ENCODE measurements at places on chromosomes 1 and 21. TPM values are rescaled to one million over a fixed set of nuclear protein-coding genes. Genes with fewer than 3 reads are reported as not detected.
A peak's percentile ranks its signal among the peaks of the same experiment; 100 is the strongest.

Gene MCOLN2
- 13.5 TPM for total RNA-seq

Gene PPP1R8
- 53.6 TPM for total RNA-seq

Gene SPRR3
- total RNA-seq: not detected

Gene TTC39A
- total RNA-seq: 0.06 TPM

Gene SPRR2G
- total RNA-seq: not detected

Gene CR1
- total RNA-seq: 0.03 TPM

Gene CFAP107
- not detected for total RNA-seq

Gene KLHDC8A
- total RNA-seq: 0.34 TPM

Gene C1orf87
- total RNA-seq: not detected

Gene TRIM63
- not detected for total RNA-seq

Gene SPRR2A
- total RNA-seq: not detected

GRCh38 chr1:228313536-228314277, 92.9 kb downstream of the TRIM11 start:
- no peak for DNase-seq

DNA sequence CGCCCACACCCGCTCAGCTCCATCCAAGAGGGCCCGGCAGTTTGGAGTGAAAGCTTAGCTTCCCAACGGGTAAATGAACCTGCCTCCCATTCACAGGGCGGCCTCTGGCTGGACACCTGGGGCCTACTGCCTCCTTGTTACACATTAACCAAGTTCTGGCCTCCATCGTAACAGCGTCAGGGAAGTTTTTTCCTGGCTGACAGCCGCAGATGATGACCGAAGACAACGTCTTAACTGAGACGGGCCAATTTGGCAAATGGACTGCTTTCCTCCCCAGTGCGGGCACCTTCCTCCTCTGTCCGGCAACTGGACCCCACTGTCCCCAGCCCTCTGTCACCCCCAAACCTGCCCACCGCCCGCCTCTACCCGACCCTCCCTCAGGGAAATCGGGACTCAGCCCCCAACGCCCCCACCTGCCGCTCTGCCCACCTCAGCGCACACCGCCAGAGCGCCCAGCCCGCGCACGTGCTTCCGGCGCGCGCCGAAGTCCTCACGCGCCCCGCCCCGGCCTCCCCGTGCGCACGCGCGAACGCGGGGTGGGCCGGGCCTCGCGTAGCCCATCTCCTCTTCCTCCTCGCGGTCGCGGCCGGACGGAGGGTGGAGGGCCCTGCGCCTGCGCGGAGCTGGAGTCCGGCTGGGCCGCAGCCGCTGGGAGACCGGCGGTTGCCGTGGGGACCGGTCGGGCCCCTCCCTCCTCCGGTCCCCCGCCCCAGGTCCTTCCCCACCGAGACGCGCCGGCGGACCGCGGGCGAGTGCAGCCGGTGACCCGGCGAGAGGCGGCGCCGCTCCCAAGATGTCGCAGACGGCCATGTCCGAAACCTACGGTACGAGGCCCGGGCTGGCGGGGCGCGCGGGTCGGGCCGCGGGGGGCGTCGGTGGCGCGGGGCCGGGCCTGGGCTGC, at the start of gene RAB4A:
TSS of gene RAB4A (plus strand) at position 565 of the 901 bp plus-strand sequence. CDS start at position 794, 229 bp downstream.
- peak; percentile 91 for DNase-seq

DNA sequence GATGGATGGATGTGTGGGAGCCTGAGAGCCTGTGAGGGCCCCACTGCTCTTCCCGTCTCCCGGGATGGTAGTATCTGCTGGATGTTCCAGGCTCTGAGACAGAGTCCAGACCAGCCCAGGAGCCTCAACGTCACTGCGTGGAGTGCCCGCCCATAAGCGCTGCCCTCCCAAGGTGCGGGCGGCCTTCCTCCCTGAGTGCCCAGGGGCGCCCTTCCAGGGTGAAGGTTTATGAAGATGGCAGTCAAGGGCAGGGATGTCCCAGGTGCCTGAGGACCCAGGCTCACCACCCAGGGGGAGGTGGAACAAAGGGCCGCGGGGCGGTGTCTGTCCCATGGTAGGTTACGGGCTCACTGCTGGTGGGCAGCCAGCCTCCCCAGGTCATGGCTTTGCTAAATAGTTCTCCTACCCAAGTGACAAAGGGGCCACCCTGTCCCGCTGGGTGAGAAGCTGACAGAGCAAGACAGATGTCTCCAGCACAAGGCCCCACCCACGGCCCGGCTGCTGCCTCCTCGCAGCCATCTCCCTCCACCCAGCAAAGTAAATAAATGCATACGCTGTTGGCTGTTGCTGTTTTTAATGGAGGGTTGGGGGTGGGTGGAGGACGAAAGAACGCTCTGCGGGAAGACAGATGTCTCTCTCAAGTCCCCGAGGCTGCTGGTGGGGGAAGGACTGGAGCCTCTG, 9.0 kb upstream of the GPR153 start:
- DNase-seq: no peak

DNA sequence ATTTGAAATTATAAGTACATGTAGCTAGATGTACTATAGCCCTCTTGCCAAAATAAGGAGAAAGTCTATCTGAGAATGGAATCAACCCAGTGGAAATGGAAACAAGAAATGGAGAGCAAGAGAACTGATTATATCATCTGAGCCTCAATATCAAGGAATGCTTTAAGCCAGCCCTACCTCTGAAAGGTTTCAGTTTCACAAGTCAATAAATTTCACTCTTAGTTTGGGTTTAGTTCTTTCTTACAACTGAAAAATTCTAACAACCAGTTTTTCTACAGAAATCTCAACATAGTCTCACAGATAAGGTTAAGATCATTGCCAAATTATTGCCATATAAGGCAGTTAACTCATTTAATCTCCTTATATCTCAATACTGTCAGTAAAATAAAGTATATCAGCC, 80.0 kb downstream of the EPS15 start:
- no peak for DNase-seq

- peak; percentile 61 for DNase-seq
Measured at GRCh38 chr21:37266515-37267221, 466 bp downstream of the VPS26C start.

- DNase-seq: no peak
Measured at GRCh38 chr21:45985471-45986315, 4.1 kb downstream of the COL6A1 start.

DNA sequence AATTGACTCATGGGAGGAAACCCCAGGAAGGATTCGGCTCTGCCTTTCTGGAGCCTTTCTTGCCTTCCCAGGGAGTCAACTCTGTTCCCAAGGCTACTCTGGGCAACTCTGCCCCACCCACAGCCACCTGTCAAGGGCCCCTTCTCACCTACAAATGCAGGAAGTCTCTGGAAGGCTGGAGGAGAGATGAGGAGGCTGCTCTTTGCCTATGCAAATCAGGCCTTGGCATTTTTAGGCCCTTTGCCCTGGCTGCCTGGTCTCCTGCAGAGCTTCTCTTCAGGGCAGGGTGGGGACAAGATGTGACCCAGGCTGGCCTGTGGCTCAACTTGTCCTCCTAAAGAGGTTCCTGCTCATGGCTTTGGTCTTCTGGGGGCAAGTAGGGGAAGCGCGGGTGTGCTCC, 5.4 kb downstream of the SLC6A9 start:
- DNase-seq: no peak

- DNase-seq: no peak
Measured at GRCh38 chr1:6686294-6686693, 15.3 kb downstream of the DNAJC11 start.

DNA sequence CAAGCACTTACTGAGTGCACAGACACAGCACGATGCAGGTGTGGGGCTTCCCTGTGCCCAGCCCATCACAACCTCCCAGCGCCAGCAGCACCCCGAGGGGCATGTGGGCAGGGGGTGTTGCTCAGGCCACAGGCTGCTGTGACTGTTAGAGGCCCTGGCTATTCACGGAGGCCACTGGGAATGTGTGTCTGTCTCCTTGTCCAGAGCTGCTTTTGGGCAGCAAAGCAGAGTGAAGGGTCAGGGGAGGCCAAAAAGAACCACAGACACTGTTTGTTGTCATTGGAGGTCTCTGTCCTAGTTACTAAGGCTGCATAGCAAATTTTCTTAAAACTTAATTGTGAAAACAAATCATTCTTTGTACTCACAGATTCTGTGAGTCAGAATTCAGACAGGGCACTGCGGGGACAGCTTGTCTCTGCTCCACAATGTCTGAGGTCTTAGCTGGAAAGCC, 49.6 kb downstream of the TNFRSF8 start:
- DNase-seq: no peak

DNA sequence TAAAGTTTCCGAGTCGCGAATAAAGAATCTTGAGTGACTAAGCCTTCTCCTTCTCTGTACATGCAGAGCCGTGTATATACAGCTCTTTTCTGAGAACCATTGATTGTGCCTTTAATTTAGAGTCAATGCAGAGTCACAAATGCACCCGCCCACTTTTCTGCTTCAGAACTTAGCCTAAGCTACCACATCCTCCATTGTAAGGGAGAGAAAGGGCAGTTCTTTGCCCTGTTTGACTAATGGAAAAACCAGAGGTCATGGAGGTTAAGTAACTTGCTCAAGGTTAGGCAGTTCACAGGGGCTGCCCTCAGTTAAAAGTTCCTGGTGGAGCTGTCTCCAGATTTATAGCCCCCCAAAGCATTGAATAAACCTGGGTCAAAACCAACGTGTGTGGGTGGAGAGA, 139.6 kb downstream of the TOMM20 start:
- no peak for DNase-seq

GRCh38 chr1:10738061-10739058, 58.1 kb downstream of the CASZ1 start:
- DNase-seq: no peak

DNA sequence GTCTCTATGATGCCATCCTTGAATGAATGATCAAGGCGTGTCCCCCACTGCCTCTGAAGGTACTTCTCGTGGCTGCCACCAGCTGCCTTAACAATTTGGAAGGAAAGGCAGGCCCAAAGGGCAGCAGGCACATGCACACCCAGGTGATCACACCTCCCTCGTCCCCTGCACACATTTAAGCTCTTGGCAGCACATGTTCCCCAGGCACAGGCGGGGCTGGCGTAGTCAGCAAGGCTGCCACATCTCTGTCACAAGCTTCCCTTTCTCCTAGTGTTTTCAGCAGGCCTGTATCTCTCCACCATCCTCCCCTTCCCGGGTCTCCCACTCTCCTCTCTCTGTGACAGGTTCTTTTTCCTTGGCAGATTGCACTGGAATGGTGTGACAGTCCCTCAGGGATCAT, 111.9 kb downstream of the CACNA1E start:
- no peak for DNase-seq

DNA sequence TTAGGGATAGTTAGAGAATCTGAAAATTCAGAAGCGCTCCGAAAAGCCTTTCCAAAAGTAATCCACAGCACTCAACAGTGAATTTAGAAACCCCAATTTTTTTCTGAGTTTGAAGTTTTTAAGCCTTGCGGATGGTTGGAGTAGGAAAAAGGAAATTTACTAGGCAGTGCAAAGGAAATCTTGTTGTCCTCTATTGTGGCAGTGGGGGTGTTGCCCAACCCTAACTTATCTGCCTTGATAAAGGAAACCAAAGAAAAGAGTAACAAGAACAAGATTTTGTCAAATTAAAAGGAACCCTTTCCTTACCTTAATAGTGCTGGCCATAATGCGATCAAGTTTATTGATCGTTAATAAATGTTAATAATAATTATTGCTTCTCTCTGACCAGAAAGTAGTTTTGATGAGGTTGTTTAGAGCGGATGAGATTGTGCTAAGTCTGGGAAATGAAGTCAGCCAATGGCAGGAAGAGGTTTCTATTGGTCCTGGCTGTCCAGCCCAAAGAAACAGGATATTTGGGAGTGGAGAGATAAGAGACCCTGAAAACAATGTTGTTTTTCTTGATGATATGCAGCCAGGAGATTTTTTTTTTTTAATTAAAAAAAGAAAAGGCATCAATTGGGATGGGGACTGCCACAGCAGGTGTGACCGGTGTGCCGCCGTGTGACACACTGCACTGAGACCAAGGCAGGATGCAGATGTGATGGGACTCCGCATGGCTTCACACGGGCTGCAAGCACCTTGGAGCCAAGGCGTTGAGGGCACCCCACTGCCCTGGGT, at the start of gene ERG:
TSS of gene ERG (minus strand) at position 421 of the 777 bp plus-strand sequence. CDS start at position 324, 97 bp downstream.
- no peak for DNase-seq

- DNase-seq: no peak
Measured at GRCh38 chr1:95631695-95632094, 397.7 kb downstream of the RWDD3 start.

DNA sequence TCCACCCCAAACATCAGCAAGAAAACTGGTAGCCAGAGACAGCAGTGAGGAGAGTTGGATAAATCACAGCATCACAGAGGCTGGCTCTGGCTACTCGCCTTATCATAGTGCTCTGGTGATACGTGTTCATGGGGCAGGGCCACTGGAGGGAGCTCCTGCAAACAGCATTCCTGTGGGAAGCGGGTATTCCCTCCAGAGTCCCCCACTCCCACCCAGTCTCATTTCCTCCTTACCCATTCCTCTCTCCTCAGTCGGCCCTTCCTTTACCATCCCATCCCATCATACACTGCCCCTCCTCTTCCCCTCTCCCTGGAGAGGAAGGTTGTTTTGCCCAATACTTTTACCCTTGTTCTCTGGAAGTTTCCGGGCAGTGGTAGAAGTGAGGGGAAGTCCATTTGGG, 7.1 kb downstream of the NHLH2 start:
- peak; percentile 70 for DNase-seq

GRCh38 chr1:37813529-37814145, 5.6 kb upstream of the YRDC start:
- no peak for DNase-seq

- DNase-seq: peak; percentile 23
Measured at GRCh38 chr1:245956225-245956624, 550.9 kb downstream of the SMYD3 start.

DNA sequence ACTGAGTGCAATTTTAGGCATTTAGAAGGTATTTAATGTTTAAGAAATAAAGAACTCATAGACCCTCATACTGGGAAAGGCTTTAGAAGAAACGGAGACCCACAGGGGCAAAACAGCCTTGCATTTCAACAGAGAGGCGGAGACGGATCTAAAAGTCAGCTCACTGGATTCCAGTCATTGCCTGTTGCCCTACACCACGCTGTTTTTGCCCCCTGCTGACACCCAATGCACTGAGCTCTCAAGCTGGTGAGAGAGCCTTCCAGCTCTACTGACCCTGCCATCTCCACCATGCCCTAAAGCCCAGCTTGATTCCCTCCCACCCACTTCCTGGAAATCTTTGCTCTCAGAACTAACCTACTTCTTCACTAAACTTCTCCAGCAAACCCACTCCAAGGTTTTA, 7.2 kb upstream of the TRAF3IP3 start:
- no peak for DNase-seq

GRCh38 chr1:60965280-60965854, 117.0 kb upstream of the NFIA start:
- no peak for DNase-seq

DNA sequence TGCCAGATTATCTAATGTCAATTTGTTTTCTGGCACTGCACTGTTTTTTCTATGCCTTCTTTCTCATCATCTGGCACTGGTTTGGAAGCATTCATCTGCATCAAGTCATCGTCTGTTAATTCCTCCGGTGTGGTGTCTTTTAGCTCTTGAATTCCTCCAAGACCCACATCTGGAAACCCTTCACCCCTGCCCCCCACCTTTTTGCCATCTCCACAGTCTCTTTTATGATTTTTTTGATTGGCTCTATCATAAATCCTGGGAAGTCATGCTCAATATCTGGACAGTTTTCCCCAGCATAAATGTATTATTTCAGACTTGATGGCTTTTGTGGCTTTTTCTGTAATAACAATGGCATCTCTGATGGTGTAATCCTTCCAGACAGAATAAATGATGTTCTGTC, 10.4 kb upstream of the KCNK1 start:
- DNase-seq: no peak

GRCh38 chr1:150362721-150363425, 1.1 kb upstream of the RPRD2 start:
- no peak for DNase-seq

- DNase-seq: no peak
Measured at GRCh38 chr1:150909585-150910180, 16.5 kb upstream of the SETDB1 start.

- DNase-seq: no peak
Measured at GRCh38 chr1:30745834-30746208, 11.8 kb downstream of the LAPTM5 start.

Measured in Daoy (cell line).